ENCODE measurements at places on chromosomes 2 and 18.
A peak's percentile ranks its signal among the peaks of the same experiment; 100 is the strongest.

DNA sequence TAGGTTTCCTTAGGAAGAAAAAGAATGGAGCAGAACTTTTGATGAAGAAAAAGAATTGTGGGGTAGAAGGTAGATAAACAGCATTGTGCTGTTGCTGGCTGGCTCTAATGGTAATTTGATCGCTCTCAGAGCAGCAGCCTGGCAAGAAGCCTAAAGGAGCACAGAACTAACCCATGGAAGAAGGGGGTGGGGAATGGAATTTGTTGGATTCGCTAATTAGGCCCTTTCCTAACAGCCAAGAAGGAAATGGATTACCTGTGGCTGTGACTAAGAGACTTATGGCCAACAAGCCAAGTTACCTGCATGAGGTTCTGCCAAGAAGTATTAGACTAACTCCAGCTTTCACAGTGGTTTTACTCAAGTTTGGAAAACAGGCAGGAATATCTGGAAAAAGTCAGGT lies 210.6 kb downstream of the IKZF2 start:
- no peak for DNase-seq

DNA sequence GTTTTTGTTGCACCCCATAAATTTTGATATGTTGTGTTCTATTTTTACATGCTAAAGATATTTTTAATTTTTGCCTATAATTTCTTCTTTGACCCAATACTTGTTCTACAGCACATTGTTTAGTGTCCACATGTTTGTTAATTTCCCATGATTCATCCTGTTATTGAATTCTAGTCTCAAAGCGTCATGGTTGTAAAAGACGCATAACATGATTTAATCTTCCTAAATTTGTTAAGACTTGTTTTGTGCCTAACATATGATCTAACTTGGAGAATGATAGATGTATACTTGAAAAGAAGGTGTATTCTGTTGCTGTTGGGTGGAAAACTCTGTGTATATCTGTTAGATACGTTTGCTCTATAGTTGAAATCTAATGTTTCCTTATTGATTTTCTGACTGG lies 27.1 kb upstream of the SULT1C3 start:
- no peak for DNase-seq

GRCh38 chr18:30556112-30556511 lies 486.4 kb downstream of the DSC3 start:
- DNase-seq: no peak

DNA sequence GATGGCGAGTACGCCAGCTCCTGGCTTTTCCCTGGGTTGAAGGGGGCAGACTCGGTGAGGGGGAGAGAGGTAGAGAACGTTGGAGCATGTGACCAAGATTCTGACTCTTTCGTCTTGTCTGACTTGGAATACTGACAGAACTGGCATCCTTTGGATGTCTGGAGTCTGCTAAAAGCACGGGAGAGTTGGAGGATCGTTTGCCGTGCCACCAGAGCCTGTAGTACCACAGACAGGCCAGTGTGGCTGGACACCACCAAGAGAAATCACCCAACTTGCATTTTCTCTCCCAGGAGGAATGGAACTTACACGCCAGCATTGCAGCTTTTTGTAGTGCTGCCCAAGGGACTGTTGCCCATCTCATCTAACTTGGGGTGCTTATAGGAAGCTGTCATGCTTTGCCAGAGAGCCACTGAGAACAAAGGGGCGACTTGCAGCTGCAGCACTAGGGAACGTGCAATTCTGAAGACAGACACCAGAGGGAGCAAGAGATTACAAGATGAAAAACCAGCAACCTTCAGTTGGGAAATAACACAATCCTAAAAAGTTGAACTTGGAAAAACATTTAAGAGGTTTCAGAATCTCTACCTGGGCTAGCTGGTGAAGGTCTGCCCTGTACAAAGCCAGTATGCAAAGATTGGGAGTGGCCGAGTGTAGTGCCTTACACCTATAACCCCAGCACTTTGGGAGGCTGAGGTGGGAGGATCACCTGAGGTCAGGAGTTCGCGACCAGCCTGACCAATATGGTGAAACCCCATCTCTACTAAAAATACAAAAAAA lies 24.1 kb downstream of the PSMG2 start:
- DNase-seq: peak; percentile 18

DNA sequence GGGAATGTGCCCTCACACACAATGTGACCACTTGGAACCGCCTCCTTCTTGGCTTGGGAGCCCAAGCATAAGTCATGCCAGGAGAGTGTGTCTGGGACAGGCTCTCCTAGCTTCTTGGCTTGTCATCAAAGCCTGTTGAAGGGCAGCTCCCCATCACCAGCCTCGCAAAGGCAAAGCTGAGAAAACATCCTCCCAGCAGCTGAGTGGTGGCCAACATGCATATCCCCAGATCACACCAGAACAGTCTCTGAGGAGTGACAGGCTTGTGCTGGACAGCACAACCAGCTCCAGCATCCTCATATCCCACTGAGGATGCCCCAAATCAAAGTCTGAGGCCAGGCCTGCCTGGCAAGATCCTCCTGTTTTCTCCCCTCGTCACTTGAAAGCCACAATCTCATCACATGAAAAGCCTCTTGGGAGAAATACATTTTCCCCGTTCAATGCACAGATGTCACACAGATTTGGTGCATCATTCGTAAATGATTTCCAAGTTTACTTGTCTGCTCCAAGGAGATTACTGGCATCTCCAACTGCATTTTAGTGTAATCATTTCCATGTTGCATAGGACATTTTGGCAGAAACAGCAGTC lies 269.3 kb downstream of the TTC32 start:
- DNase-seq: no peak

- DNase-seq: no peak
These were observed 558.3 kb upstream of the GCFC2 start for GRCh38 chr2:76268902-76269620.

DNA sequence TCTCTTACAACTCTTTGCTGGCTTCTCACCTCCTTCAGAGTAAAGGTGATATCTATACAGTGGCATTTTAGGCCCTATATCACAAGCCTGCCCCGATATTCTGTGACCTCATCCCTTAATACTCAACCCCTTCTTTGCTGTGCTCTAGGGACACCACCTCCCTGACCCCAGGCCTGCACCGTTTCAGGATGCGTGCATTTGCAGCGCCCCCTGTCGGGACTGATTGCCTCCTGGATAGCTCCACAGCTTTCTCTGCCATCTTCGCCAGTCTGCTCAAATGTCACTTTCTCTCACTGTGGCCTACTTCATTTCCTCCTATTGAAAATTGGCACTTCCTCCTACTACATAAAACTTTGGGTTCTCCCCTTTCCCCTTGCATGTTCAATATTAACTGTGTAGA lies 289.6 kb downstream of the SOCS6 start:
- DNase-seq: no peak

DNA sequence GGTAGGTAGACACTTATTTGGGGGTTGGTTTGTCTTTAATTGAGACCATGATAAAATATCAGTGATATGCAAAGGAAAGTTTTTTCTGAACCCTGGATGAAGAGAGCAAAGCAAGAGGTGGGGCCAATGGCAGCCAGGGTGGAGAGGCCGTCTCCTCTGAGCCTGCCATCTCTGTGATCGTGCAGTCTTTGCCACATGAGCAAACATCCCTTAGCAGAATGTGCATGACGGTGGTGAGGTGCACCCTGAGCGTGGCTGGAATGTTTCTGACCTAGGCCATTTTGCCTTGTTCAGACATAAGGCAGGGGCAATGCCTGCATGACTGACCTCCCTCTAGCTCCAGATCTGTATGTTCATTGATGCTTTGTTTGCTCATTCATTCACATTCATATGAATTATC lies 6.0 kb downstream of the NCK2 start:
- DNase-seq: no peak

DNA sequence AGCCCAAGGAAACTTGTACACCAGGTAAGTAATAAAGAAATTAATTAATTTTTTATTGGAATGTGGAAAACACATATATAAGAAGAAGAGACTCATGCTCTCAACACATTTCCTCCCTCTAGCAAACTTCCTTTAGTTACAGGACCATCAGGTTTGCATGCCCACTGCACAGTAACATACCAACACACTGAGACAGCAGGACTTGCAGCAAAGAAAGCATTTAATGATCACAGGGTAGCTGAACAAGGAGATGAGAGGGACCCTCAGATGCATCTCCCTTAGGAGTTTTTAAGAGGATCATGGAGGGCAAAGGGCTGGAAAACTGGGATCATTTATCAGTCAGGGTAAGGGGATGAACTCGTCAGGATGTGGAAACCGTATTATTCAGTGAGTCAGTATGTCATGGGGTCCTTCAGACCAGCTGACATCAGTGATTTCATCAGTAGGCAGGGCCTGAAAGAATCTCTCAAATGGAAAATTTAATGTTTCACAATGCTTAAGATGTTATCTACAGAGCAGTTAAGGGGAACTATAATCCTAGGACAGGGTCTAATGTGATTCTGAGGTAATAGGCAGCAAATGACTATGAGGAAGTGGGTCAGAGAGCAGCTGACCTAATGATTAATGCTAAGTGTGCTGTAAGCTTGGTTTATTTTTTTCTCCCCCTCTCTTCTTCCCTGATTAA lies 193.8 kb upstream of the RND3 start:
- no peak for DNase-seq

DNA sequence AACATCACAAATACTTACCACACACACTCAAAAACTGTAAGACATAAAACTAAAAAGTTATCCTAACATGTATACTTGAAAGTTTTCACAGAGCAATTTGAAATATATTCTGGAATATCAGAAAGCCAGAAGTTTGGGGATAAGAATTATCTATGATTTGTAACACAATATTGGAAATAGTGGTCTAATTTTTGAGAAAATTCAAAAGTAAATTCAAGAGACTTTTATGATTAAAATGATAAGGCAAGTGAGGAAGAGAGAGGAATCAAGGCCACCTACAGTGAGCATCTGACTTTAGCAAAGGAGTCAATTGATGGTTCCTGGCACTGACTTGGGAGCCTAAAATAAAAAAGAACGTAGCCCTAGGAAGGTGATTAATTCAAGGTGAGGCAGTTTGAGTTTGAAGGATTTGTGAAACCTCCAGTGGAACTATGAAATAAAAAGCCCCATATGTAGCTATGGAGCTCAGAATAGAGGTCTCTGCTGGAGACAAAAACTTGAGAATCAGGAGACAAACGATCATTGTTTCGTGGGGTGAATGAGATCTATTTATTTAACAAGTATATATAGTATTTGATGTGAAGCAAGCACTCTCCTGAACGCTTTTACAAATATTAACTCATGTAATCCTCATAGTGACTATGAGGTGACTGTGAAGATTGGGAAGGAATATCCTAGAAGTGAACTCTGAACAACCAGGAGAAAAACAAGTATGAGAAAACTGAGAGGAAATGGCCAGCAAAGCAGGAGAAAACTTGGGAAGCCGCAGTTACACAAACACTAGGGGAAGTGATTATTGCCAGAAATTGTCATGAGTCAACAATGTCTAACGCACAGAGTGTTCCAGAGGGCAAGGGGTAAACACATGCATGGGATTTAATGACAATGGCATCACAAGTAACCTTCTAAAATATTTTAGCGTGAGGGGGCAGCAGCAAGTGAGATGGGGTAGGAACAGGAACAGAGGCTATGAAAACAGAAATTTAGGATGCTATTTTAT lies 12.8 kb downstream of the TFPI start:
- DNase-seq: no peak

GRCh38 chr18:78777992-78778391 lies 201.6 kb upstream of the SALL3 start:
- no peak for DNase-seq

DNA sequence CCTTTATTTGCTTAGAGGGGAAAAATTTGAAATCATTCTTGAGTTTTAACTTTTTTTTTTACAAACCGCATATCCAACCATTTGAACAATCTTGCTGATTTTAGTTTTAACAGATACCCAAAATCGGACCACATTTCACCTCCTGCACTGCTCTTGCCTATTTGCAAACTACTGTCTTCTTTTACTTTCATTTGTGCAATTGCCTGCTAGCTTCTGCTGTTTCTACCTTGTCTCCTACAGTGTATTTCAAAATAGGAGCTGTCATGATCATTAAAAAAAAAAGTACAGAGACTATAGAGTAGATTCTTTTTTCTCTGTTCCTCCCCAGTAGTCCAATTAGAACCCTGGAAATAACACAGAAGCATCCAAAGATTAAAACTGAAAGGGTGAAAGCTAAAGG lies 1081.2 kb downstream of the SOCS6 start:
- no peak for DNase-seq

DNA sequence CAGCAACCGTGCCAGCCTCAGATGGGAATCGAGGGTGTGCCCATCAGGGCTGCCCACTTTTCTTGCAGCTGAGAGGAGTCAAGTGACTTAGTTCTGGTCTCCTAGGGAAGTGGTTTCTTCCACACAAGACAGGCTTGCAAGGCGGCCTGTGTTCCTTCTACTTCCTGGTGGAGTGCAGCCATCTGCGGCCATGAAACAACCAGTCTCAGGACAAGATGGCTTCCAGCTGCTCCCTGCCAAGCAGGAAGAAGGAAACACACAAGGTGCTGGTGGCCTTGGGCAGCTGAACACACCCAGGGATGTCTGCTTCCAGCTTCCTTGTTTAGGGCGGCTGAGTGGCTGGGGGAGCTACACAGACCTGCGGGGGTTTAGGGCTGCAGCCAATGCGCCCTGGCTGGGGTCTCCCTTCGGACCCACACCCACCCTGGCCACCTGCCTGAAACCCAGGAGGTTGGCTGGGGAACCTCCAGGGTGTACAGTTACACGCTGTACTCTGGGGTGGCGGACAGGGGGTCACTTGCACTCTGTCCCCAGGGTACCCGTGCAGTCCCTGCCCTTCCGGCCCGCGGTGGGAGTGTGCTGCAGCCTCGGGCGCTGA lies 34.7 kb downstream of the PTPN18 start:
- DNase-seq: no peak

GRCh38 chr18:9701609-9702349 lies 6.3 kb upstream of the RAB31 start:
- no peak for DNase-seq

- DNase-seq: no peak
These were observed 626.2 kb upstream of the CDH7 start for GRCh38 chr18:65124633-65125032.

DNA sequence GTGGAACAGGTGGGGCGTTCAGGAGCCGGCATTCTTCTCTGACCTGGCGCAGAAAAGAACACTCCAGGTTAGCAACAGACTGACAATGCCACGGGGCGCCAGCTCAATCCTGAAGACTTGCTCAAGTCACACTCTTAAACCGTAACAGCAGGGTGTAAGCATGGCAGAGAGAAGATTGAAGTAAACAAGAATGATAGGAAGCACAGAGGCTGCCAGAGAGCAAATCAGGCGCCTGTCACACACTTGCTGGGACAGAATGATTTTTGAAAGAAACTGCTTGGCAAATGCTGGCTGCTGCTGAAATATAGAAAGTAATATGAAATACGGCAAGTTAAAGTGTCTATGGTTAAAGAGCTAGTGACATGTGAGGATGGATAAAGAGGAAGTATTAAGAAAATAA lies 80.5 kb downstream of the MEP1B start:
- no peak for DNase-seq

Measured in activated naive CD4-positive, alpha-beta T cell (primary cell).